ENCODE measurements at places on chromosomes 5 and 9.

DNA sequence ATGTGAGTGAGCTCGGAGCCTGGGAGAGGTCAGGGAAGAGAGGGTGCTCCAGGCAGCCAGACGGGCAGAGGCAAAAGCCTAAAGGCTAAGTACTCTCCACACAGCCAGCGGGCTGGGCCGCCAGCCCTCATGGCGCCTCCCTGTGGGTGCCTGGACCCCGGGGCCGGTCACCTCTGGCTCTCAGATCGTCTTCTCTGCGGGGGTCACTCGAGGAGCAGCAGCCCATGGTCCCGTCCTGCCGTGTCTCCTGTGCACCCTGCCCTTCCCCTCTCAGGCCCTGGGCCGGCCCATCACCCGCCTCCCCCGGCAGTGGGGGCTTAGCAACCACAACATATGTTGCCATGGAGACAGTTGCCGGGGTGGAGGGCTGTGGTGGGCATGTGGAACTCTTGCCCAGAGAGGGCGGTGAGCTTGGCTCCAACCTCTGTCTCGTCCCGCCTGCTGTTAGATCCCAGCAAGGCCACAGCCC, 4.2 kb downstream of the AK1 start:
- DNase-seq, result no peak

DNA sequence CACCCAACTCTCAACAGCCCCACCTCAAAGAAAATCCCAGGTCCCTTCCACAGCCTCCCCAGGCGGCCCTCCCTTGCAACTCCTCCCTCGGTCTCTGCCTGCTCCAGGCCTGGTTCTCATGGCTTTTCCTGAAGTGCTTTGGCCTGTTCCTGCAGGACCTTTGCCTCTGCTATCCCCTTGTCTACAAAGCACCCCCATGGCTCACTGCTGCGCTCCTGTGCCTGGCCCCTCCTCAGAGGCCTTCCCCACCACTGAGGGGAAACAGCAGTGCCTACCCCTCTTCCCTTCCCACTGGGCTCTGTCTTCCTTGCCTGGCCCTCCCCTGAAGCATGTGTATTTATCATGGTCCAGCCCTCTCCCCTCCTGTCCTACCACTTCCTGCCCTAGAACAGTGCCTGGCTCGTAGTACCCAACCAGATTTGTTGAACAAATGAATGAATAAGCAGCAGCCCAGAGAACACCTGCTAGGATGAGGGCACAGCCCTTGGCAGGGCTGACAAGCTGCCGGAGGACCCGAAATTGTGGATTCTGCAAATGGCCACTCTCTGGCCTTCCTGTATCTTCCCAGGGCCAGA, 68.6 kb upstream of the LRRTM2 start:
- DNase-seq, result no peak

- DNase-seq, result no peak
Observed at GRCh38 chr5:167284222-167284890, 1007.1 kb upstream of the WWC1 start.

DNA sequence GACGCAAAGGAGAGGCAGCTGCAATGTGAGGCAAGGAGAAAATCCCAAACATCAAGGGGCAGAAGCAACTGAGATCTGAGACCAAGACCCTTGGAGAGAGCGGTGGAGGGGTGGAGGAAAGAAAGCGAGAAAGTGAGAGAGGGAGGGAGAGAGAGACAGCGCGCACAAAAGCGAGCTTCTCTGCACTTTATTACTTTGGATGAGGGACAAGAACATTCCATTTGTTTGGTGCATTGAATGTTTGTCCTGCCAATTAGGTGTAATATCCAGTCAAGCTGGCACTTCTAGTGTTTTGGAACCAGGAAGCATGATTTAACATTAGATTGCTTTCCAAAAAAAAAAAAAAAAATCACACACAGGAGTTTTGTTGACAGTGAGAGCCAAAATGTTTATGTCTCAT, 1.4 kb downstream of the CAST start:
- no peak for DNase-seq

DNA sequence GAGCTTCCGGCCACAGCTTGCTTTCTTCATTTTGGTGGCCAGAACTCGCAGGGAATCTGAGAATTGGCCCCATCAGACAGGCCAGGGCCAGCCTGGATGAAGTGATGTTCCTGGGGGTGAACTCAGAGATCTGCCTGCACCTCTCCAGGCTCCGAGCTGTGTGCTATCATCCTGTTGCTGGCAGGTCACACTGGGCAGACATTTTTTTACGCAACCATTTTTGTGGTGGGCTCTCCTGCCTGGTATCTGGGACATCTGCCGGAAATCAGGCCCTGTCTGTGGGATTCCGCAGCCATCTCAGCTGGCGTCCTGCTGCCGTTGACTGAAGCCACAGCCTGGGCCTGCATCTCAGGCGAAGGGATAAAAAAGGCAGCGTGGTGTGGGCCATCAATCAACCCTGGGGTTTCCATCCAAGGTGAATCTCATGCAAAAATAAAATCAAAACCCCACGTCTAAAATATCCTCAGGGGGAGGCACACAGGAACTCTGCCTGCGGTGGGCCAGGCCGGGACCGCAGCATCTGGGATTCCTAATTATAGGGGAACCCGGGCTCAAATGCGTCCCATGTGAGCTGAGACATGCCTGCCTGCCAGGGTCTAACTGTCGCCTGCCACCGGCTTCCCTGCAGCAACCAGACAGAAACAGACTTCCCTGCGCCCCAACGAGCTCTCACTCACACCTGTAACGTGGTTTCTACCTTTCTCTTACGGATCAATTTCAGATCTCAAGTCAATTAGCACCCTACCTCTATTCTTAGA, 174.3 kb downstream of the SYK start:
- no peak for DNase-seq

DNA sequence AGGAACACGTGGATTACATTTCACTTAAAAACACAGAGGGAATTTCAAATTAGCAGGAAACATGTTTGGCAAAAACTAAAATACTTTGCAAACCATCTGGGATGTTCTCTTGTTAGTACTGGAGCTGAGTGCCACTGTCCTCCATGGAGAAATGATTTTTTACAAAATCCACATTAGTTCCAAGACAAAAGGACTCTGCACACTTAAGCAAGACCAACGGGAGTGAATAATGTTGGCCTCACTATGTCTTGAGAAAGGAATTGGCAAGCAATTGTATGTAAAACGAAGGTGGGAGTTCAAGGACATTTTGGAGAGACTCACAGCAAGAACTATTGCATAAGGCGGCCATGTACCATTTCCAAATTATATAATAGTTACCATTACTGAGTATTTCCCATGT, 547.5 kb downstream of the EBF1 start:
- DNase-seq, result no peak

GRCh38 chr9:98081477-98082219, 25.1 kb downstream of the NANS start:
- peak; percentile 75 for DNase-seq

- no peak for DNase-seq
Observed at GRCh38 chr5:169554251-169554650, 29.3 kb upstream of the SPDL1 start.

GRCh38 chr9:93127395-93127911, 6.6 kb downstream of the NINJ1 start:
- no peak for DNase-seq

DNA sequence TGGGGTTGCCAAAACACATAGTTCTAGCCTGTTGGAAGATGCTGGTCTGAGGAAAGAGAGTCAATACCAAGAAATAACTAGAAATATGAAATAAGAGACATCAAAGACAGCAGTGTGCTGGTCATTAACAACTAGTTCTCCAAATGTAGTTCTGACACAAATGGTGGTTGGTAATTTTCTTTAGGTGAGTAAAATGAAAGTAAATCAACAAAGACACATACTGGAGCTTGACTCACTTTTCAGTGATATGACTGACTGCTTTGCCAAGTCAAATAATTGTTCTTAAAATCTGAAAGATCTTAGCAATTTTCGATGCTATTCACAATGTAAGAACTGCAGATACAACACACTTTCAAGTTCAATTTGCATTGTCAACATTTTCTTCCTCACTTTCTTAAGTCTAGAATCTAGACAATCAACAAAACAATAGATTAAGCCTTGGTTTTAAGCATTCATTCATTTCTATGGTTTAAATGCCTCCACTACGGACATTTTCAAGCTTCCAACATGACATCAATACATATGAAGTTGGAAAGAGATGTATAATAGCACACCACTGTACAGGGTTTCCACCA, 166.8 kb upstream of the MAP3K1 start:
- no peak for DNase-seq

GRCh38 chr9:91991721-91992341, 41.8 kb upstream of the ROR2 start:
- no peak for DNase-seq

DNA sequence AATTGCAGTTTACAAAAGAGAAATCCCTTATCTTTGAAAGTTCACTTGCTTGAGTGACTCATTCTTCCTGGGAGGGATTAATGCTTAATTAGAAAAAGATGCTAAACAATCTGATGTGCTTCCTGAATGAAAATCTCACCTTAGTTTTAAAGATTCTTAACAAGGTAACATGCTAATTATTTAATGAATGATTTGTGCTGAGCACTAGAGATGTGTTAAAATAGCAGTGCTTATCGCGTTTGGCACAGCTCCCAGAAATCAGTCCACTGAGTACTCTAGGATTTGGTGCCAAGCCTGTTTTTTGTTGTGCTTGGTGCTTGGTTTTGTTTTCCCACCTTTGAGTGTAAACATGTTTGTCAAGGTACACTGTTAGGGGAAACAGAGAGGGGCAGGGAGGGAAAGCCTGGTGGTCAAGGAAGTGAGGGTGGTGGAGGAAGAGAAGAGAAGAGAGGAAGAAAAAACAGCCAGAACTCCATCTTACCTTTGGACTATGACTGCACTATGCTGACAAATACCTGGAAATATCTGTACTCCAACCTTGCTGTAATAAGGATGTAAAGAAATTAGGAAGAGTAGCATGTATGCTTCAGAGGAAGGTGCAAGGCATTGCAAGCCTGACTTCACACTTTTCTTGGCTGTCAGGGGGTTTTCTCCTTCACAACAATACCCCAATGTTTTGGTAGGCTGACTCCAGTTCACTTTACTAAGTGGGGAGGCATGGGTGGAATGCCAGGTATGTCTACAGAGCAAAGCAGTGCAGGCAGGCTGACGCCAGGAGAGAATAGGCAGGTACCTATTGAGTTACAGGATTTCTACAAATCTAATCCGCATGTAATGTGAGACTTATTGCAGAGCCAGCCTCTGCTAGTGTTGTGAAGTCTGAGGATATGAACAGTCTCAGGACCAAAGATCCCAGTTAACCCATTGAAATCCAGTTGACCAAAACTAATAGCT, 157.2 kb upstream of the ISL1 start:
- DNase-seq, result no peak

DNA sequence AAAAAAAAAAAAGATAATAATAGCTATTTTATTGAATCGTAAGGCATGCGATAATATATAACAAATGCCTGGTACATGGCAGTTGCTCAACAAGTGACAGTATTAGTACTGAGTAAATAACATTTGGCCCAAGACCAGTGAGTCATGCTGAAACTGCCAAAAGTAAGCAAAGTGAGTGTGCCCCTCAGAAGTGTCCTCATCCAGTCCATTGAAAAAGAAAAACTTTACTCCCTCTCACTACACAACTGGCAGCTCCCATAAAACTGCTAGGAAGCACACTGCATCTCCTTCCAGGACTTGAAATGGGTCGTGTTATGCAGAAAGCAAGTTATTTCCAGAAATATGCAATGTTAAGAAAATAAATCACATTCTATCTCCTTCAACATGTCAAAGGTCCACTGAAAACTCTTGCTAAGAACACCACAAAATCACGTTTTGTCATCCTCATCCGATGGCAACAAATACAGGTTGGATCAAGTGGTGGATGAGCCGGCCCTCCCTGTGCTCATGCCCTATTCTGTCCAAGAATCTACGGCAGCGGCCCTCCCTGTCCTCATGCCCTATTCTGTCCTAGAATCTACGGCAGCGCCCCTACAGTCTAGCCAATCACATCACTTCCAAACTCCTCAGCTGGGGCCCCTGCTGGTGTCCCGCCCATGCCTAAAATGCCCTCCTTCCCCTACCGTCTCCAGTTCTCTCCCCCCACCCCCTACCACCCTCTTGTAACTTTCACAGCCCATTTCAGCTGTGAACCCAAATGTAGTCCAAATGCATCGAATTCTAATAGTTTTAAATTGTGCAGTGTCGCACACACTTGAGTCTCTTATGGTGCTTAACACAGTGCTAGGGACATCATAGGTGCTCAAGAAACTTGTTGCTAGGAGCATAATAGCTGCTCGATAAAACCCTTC, 12.5 kb downstream of the PTCH1 start:
- no peak for DNase-seq

- no peak for DNase-seq
Observed at GRCh38 chr9:91196103-91196950, 165.4 kb downstream of the AUH start.

GRCh38 chr5:40374853-40375252, 304.9 kb upstream of the PTGER4 start:
- DNase-seq, result no peak

DNA sequence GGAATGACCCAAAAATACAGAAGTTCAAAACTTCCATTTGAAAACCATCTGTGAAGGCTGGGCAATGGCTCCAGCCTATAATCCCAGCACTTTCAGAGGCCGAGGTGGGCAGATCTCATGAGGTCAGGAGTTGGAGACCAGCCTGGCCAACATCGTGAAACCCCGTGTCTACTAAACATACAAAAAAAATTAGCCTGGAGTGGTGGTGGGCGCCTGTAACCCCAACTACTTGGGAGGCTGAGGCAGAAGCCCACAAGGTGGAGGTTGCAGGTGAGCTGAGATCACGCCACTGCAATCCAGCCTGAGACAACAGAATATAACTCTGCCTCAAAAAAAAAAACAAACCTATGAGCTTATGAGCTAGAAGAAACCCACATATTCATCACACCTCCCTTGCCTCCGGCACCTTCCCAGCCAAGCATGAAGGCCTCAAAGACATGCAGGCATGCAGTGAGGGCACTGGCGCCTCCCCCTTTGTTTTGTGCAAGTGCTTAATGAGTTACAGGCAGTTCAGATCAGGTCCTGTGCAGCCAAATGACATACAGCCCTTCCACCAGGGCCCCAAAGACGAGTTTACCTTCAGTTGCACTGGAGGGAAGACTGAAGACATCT, 9.9 kb downstream of the HNRNPH1 start:
- DNase-seq, result no peak

GRCh38 chr9:4666042-4666699, at the start of gene SPATA6L:
SPATA6L (minus strand) TSS chr9:4666480; CDS start chr9:4666250, 230 bp downstream.
- DNase-seq, result peak; percentile 32

GRCh38 chr9:89042984-89043383, 51.7 kb downstream of the S1PR3 start:
- DNase-seq, result no peak
